ENCODE measurements at places on chromosomes 7 and 10.

- no peak for DNase-seq
Observed at GRCh38 chr7:32869716-32870115, 21.8 kb downstream of the KBTBD2 start.

- DNase-seq: peak; percentile 61
Observed at GRCh38 chr7:19117870-19118608, 603 bp upstream of the TWIST1 start.

GRCh38 chr10:131014271-131014670 lies 297.2 kb downstream of the TCERG1L start:
- no peak for DNase-seq

- DNase-seq: no peak
Observed at GRCh38 chr10:76038696-76039095, 607.3 kb downstream of the LRMDA start.

- peak; percentile 56 for DNase-seq
Observed at GRCh38 chr7:39414224-39415035, 151.8 kb upstream of the YAE1 start.

GRCh38 chr7:20394284-20394683 lies 63.6 kb downstream of the ITGB8 start:
- DNase-seq: no peak

DNA sequence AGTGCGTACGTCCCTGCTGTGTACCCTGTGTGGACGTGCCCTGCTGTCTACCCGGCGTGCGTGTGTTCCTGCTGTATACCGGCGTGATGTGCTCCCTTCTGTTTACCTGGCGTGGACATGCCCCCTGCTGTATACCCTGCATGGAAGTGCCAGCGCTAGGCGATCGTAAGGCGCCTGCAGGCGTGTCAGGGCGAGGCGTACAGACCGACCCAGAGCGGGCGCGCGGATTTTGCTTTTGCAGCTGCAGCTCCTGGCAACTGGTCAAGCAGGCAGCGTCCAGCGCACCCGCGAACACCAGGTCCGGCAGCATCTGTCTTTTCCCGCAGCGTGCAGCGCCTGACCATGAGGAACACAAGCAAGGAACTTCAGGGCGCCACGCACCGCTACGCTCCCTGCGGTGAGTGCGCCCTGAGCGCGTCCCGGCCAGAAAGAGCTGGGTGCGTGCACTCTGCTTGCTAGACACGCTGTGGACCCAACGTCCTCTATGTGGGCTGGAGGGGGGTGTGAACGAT lies 680 bp downstream of the C7orf57 start:
- DNase-seq: peak; percentile 46

DNA sequence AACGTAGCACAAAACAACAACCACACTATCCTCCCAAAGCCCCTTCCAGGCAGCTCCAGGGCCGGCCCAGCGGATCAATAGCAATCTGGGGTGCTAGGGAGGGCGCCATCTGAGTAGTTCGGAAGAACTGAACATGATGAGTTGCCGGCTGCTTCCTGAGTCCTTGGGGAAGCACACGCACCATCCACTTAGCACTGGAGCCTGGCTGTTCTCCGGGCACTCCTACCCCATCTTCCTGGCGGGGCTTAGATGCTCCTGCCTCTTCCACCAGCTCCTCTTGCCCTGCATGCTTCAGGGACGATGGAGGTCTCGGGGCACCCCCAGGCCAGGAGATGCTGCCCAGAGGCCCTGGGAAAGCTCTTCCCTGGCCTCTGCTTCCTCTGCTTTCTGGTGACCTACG lies at the start of gene KCNK18:
KCNK18 (plus strand) TSS at position 301 of the 400 bp plus-strand sequence; CDS start at position 301, 0 bp downstream.
- no peak for DNase-seq
